ENCODE measurements at places on chromosomes 4 and X.
A peak's percentile ranks its signal among the peaks of the same experiment; 100 is the strongest.

DNA sequence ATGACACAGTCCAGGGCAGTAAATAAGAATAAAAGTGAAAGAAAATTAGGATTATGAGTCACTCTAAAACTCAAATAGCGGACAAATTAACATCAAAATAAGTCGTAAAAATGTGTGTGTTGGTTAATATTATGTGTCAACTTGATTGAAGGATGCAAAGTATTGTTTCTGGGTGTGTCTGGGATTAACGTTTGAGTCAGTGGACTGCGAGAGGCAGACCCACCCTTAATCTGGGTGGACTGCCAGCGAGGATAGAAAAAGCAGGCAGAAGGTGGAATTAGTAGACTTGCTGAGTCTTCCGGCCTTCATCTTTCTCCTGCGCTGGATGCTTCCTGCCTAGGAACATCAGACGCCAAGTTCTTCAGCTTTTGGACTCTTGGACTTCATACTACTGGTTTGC is 324.3 kb upstream of the PCDH10 start:
- DNase-seq, result no peak

DNA sequence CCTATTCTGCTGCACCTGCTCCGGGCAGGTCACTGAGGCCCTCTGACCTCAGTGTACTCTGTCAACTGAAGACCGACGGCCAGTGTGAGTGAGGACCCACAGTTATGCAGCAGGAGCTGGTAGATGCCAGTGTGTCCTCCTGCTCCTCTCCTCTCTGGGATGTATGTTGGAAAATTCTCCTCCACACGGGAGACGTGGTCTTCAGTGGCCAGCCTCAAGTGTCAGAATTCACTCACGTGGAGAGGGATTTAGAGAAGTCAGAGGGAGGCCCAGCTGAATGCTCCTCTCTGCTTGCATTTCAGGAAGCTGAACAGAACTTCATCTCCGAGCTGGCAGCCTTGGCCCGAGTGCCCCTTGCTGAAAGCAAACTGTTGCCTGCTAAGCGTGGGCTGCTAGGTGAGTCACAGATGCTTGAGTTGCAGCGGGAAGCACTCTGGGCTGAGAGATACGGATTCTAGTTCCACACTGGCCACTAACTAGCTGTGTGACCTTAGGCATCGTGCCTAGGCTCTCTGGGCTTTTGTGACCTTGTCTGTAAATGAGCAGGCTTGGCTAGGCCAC is 83.6 kb downstream of the CRMP1 start:
- no peak for DNase-seq

DNA sequence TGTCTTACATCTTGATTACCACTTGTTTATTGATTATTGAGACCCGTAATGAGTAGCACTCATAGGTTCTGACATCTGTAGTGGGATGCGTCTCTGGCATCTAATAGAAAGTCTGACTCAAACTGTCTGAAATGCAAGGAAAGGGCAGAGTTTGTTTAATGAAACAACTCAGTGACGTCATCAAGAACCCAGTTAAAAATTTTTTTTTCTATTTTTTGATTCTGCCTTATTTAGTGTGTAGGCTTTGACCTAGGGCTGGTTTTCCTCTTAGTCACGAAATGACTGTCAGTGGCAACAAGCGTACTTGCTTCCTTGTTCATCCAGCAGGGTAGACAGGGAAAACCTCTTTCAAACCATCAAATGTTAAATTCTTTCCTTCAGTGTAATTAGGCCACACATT is 3.1 kb upstream of the CDKL5 start:
- no peak for DNase-seq

- DNase-seq, result no peak
Observed at GRCh38 chr4:166724369-166724768, 509.9 kb downstream of the SPOCK3 start.

DNA sequence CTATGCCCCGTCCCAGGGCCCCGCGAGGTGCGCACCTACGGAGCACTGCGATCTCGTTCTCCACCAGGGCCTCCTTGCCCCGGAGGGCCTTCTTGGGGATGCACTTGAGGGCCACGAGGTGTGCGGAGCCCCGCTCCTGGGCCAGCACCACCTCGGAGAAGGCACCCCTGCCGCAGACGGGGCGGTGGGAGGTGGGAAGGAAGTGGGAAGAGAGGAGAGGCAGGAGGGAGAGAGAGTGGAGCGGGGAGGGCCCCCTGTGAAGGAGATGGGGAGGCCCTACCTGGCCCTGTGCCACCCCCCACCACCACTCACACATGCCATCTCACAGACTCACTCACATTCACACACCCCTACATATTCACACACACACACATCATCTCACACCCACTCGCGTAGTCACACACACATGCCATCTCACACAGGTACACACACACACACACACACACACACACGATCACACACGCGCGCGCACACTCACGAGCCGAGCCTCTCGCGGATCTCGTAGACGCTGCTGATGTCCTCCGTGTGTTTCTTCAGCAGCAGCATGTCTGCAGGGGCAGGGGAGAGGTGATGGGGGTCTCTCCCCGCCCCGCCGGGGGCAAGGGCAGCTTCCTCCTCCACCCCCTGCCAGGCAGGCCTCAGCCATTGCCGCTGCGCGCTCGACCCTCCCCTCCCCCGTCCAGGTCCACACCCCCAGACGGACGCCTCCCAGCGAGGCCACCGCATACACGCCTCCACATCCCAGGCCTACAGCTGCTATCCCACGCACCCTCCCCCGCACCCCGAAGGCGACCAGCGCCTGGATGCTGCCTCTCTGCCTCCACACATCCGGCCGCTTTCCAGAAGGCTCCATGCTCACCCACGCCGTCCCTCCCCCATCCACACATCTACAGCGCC is 834 bp downstream of the PNCK start:
- DNase-seq, result no peak

- DNase-seq, result no peak
Observed at GRCh38 chrX:148337873-148338272, 162.5 kb upstream of the AFF2 start.

DNA sequence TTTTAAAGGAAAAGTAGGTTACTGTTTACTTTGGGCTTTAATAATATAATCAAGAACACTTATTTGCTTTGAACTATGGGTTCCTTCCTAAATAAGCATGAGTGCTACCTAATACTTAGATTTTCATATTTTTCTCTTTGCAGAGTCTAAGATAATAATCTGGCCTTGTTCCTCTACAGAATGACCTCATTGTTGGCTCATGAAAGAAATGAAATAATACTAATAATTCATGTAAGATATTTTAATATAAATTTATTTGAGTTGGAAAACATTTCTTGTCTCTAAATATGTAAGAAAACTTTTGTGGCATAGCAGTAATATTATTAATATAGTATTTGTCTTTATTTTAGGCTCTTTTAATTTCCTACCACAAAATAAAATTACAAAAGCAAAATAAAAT is 601.3 kb downstream of the IQCM start:
- no peak for DNase-seq

GRCh38 chrX:5842601-5843000 is 386.1 kb downstream of the NLGN4X start:
- DNase-seq, result no peak

GRCh38 chrX:48676893-48677270 is 6.7 kb upstream of the WAS start:
- DNase-seq, result peak; percentile 20

DNA sequence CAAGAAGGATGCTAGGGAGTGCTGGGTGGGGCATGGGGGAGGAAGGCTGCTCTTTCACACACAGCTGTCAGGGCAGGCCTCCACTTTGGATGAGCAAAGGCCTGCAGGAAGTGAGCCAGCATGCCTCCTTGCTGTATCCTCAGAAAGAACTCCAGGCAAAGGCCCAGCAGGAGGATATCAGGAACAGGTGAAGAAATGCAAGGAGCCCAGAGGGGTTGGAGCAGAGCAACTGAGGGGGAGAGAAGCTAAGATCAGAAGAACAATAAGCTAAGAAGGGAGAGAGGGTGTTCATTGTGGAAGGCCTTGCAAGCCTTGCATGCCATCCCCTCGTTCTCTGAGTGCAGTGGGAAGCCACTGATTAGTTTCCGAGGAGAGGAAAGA is 115.1 kb downstream of the CAMK2D start:
- no peak for DNase-seq

DNA sequence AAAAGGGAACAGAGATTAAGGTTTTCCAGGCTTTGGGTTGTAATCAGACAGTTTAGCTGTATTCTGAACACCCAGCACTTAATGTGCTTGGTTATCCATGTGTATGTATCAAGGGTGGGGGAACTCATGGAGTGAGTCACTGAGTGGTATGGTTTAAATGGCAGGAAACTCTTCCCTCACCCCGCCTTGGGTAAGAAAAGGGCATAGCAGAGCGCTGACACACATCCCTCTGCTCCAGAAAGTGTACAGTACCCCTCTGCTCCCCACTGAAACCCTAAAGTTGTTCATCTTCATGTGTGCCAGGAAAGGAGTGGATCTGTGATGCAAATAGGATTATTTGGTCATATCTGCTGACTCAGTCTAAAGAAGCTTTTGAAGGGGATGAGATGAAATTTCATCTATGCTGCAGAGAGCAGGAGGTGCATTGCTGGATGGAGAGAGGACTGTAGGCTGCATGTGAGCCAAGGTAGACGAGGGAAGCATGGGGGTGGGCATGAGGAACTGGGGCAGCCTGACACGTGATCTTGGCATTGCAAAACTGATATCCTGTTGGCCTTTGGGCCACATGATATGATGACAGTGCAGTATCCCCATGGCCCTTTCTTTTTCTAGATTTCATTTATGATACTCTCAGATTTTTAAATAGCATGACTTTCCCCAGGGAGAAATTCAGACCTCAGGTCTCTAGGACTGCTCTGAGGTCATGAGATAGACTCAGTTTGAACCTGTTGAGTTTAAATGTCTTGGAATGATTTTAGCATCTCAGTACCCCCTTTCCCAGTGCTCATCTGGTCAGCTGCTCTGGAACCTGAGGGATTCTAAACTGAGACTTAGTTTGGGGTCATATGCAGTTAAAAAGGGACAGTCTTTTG is 84.8 kb downstream of the TMEM164 start:
- no peak for DNase-seq

DNA sequence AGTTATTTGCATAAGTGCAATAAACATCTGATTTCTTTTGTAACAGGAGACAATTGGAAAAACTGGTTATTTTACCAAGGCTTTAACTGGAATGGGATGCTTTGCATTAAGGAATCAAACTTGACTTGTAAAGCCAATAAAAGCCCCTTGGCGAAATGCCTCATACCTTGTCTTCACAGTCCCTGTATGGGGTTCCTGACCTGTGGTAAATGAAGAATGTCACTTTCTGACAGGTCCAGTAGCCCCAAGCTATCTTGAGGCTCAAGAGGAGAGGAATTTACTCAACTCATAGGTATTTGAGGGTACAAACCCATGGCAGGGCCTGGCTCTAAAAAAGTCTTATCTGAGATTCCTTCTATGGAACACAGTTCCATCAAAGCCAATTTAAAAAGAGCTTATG is 78.0 kb downstream of the ACOX3 start:
- DNase-seq, result no peak

GRCh38 chr4:108431986-108432385 is 188.4 kb upstream of the RPL34 start:
- no peak for DNase-seq

- DNase-seq, result peak; percentile 24
Observed at GRCh38 chr4:38957893-38958292, 74.3 kb downstream of the TMEM156 start.

GRCh38 chr4:86398187-86398586 is 38.3 kb upstream of the MAPK10 start:
- DNase-seq, result no peak

DNA sequence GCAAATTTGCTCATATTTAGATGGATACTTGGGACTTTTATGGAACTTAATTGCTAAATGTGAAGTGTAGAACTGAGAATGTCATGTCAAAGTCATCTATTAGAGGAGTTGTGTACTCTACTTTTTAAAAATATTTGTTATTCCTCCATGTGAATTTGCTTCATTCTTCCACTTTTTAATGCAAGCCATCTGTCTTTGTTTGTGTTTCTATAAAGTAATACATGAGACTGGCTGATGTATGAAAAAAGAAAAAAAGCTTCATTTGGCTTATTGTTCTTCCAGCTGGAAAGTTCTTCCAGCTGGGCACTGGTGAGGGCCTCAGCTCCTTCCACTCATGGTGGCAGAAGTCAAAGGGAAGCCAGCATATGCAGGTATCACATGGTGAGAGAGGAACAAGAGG is 114.6 kb upstream of the GRID2 start:
- DNase-seq, result no peak

- no peak for DNase-seq
Observed at GRCh38 chr4:172104539-172104938, 291.3 kb downstream of the GALNTL6 start.

DNA sequence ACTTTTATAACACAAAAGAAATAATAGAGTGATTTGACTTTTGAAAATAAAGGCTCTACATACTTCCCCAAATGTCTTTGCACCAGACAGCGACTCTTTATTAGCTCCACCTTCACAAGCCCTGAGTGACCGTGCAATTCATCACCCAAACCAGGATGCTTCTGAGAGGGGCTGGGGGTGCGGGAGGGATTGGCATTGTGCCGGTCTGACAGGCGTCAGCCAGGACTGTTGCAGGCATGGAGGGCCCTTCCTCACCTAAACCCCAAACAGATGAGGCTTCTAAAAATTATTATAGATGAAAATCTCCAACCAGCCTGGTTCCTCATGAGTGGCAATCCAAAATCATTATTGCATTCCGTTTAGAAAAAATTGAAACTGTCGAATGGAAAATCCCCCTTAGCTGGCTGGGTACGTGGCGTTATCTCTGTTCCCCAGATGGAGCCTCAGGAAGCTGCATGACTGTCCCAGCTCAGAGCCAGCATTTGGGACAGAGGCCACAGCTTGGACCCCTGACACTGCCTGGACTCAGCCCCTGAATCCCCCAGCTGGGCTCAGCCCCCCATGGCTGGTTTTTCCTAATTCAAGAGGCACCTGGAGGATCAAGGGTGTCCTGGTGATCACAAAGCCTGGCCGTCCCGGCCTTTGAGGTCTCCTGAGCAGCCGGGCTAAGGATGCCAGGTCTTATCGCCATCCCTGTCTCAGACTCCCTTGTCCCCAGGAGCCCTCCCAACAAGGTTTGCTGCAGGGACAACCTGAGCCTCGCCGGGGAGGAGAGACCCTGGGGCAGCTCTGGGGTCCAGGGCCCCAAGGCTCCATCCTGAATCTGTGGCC is 60.4 kb downstream of the SORCS2 start:
- DNase-seq, result no peak

- DNase-seq, result no peak
Observed at GRCh38 chr4:83629945-83630721, 94.2 kb downstream of the GPAT3 start.

GRCh38 chr4:16785793-16786527 is 112.5 kb downstream of the LDB2 start:
- no peak for DNase-seq

DNA sequence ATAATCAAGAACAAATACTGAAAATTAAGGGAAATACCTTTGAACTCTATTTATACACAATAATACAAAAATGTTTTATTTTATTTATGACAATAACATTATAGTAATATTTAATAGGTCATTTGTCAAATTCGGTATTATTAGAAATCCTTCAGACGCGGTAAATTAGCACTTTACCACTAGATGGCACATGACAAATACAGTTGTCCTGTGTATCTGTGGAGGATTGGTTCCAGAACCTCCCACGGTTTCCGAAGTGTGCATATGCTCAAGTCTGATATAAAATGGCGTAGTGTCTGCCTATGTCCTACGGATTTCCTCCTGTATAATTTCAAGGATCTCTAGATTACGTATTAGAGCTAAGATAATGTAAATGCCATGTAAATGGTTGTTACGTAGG is 8.1 kb upstream of the LINC00632 start:
- DNase-seq, result no peak

Measured in T-helper 1 cell (primary cell).